ENCODE measurements at places on chromosomes 6 and 20.

- DNase-seq, result no peak
Measured at GRCh38 chr6:7590918-7591302, 912 bp downstream of the SNRNP48 start.

DNA sequence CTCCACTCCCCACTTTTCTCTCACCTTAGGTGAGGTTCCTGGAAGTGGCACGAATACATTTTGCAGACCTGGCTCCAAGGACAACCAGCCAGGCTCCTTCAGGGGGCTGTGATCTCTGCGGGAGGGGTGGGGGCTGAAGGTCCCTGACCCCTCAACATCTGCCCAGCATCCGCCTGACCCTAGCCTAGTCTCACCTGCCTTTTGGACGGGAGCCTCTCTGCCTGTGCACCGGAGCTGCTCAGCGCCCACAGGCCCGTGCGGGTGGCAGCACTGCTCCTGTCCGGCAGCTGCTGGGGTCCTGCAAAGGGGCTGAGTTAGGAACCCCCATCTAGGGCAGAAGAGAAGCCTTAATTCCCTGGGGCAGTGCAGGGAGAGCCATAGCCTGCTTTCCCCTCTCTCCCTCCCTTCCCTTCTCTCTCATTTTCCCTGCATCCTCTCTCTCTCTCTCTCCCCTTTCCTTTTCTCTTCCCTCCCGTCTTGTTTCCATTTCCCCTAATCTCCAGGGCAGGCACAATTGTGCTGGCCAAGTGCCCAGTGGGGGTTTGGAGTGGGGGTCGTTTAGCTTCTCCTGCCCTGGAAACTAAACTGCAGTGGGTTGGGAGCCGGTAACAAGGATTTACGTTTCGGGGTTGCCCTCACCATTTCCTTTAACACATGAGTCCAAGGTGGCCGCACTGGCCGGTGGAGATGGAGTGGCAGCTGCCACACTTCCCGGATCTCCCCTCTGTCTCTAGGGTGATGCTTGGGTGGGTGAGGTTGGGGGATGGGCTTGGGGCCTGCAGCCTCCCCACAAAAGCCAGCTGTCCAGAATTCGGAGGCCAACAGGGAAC is 54.1 kb downstream of the CTCFL start:
- DNase-seq, result no peak

DNA sequence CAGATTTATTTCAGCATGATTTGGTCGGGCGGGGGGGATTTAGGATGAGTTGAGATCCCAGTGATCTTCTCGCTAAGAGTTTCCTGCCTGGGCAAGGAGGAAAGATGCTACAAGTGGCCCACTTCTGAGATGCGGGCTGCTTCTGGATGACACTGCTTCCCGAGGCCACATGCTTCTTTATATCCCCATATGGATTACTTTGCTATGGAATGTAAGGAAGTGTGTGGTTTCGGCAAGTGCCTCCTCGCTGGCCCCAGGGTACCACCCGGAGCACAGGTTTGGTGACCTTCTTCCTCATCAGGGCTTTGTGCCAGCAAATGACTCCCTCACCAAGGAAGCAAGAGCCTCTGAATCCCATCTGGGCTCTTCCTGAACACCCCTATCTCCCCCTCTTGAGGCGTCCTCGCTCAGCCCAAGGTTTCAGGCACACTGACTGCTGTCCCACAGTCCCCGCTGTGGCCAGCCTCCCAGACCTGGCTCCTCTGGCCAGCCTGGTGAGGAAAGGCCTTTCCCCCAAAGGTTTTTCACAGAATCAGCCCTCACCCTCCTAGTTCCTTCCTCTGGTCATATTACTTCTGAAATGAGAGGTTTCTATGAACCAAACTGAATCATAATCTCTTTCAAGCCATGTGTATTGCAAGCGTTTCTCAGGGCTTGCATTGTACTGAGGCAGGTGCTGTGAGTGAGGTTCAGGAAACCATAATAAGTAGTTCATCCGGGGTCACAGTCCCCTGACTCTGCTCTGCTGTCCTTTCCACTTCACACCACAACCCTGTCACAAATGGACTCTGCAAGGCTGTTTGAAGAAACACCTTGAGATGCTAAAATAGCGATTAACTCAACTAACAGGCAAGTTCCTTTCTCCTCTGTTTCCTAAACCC is 41.7 kb upstream of the IL17A start:
- no peak for DNase-seq

DNA sequence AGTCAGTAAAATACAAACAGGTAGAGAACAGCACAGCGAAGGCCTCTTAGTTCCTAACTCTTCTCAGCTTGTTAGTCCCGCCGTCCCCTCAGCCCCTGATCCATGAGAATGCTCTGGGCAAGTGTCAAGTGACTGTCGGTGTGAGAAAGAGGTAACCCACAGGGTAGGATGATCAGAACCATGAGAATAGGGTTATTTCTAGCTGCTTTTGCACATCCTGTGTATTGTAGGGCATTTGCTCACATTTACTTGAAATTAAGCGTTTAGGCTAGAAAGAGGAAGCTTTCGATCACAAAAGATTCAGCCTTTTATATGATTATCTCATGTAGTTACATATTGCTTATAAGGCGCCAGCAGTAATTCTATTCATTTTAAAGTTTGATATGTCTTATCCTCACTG is 103.0 kb upstream of the PDE10A start:
- DNase-seq, result no peak

- no peak for DNase-seq
Measured at GRCh38 chr6:37288247-37288646, 30.3 kb upstream of the TMEM217 start.

DNA sequence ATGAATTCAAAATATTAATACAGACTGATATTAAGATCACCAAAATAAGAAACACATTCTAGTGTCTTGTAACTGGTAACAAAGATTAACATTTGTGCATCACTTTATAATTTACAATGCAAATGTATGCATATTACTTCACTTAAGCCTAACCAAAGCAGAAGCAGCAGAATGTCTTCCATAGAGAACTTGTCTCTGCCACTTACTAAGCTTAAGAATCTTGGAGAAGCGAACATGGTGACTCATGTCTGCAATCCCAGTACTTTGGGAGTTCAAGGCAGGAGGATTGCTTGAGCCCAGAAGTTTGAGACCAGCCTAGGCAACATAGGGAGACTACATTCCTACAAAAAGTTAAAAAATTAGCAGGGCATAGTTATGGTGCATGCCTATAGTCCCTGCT is 18.8 kb downstream of the AK9 start:
- DNase-seq, result no peak

- DNase-seq, result no peak
Measured at GRCh38 chr6:100913400-100914276, 32.5 kb upstream of the ASCC3 start.

DNA sequence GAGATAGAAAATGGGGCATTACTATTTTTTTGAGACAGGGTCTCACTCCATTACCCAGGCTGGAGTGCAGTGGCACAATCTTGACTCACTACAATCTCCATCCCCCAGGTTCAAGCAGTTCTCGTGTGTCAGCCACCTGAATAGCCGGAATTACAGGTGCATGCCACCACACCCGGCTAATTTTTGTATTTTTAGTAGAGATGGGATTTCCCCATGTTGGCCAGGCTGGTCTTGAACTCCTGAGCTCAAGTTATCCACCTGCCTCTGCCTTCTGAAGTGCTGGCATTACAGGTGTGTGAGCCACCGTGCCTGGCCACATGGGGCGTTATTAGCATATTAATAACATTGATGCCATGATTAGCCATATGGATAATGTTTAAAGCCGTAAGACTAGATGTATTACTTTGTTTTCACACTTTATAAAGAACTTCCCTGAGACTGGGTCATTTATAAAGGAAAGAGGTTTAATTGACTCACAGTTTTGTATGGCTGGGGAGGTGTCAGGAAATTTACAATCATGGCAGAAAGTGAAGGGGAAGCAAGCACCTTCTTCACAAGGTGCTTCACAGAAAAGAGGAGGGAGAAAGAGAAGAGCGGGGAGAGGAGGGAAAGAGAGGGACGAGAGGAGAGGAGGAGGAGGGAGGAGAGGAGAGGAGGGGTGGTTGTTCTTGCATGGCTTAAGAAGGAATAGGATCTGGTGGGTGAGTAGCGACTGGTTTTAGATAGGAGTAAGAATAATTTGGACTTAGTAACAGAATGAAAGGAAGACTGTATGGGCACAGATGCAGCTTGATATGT is 51.9 kb downstream of the MYO6 start:
- no peak for DNase-seq

- DNase-seq, result no peak
Measured at GRCh38 chr6:125985979-125986300, 400 bp upstream of the TRMT11 start.

DNA sequence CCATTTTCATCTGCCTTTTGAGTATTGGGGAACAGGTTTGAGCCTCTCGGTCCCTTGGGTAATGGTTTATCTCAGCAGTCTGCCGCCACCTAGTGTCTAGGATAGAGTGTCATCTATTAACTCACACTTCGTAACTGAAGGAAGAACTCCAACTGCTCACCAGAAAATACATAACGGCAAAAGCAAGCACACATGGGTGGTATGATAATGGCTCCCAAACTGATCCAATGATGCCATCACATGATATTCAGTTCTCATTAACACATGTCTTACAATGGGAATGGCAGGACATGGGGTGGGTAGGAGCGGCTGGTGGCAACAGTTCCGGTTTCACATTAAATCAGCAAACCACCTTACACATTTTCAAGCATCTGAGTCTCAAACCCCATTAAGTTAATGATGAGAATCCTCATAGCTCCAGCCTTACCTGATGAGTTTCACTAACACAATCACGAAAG is 110.7 kb upstream of the PHACTR1 start:
- peak; percentile 2 for DNase-seq

DNA sequence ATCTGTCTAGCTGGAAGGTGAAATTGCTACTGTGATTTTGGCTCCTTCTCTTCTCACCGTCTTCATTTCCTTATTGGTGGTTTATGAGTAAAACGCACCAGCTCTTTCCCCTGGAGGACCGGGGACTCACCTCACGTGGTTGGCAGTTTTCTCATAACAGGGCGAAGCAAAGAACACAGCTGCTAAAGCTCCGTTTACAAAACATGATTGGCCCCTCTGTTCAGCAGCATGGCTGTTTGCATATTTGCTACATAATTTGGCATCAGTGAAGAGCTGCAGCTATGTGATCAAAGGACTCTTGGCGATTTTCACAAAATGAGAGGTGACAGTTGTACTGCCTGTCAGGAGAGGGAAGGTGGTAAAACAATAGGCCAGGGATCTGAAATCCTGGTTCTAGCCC is 20.5 kb upstream of the TMEM181 start:
- no peak for DNase-seq

GRCh38 chr6:72553531-72554511 is 68.0 kb upstream of the KCNQ5 start:
- no peak for DNase-seq

GRCh38 chr6:1757131-1757530 is 147.4 kb downstream of the FOXC1 start:
- no peak for DNase-seq

DNA sequence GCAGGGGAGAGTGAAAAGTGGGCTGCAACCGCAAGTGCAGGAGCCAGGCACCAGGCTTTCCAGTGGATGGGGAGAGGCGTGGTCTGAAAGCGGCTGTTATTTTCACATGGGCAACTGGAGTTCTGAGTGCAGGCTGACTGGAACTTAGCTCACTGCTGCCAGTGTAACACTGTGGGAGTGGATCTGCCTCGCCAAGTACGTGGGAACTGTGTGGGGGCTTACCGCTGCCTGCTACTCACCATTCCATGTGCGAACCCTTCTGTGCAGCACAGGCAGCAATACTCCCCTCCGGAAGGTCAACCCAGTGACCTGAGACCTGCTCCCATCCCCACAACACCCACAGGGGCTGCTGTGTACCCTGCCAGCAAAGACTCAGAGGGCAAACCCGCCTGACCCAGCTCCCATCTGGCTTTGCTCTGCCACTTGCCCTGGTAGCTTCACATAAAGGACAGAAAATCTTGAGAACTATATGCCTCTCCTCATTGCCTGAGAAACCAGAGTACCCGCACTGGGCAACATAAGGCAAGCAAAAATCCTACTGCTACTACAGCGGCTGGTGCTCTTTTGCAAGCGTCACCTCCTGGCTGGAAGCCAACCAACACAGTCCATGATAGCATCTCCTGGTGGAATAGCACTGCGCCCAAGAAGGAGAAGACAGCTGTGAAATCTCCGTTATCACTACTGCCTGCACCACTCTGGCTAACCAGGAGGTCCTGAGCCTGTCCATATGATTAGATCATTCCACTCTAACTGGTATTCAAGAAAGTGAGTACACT is 54.4 kb upstream of the SIRPG start:
- no peak for DNase-seq

- no peak for DNase-seq
Measured at GRCh38 chr6:42112351-42112750, 30.1 kb downstream of the C6orf132 start.

DNA sequence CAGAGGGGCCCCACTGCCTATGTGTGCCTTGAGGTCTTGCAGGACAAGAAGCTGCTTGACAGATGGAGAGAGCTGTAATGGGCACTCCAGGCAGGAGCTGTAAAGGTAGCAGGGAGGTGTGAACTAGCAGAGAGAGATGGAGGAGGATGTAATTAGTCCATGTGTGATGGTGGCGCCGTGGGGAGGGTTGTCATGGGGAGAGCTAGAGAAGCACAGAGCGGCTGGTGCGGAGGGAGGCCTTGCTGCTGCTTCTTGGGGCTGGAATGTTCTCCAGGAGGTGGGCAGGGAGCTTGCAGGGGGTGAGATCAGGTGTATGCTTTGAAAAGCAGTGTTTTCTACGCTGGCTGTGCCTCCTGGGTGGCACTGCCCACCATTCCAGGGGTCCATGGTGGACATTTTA is 32.1 kb downstream of the APCDD1L start:
- DNase-seq, result no peak

DNA sequence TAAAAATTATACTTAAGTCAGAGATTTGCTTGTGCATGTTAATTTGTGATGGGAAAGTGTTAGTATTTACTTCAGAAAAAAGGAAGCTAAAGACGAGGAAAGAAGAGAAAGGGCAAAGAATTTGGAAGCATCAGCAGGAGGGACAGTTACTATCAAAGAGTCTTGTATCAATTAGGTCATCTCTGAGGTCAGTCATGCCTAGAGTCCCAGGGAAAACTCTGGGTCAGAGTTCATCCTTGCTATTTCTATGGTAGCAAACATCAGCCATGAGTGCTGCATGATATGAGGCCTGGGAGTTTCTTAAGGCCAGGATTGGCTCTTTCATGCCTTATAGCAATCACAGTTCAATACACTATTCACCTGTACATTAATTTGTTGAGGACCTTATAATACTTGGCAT is 292.9 kb downstream of the FARS2 start:
- no peak for DNase-seq

GRCh38 chr20:4861961-4862360 is 139.3 kb downstream of the SLC23A2 start:
- DNase-seq, result no peak

GRCh38 chr6:107116328-107116892 is 1.1 kb upstream of the BEND3 start:
- no peak for DNase-seq

GRCh38 chr6:159169557-159170332 is 545 bp downstream of the FNDC1 start:
- no peak for DNase-seq

- DNase-seq, result no peak
Measured at GRCh38 chr6:113530769-113531168, 326.4 kb upstream of the MARCKS start.
